GM12864 (cell line): ENCODE measurements at places on chromosomes 3 and 15.

- no peak for DNase-seq
These were observed 12.4 kb downstream of the LAMP3 start for GRCh38 chr3:183149915-183150750.

- no peak for DNase-seq
These were observed 85.2 kb downstream of the GAP43 start for GRCh38 chr3:115708540-115708939.

DNA sequence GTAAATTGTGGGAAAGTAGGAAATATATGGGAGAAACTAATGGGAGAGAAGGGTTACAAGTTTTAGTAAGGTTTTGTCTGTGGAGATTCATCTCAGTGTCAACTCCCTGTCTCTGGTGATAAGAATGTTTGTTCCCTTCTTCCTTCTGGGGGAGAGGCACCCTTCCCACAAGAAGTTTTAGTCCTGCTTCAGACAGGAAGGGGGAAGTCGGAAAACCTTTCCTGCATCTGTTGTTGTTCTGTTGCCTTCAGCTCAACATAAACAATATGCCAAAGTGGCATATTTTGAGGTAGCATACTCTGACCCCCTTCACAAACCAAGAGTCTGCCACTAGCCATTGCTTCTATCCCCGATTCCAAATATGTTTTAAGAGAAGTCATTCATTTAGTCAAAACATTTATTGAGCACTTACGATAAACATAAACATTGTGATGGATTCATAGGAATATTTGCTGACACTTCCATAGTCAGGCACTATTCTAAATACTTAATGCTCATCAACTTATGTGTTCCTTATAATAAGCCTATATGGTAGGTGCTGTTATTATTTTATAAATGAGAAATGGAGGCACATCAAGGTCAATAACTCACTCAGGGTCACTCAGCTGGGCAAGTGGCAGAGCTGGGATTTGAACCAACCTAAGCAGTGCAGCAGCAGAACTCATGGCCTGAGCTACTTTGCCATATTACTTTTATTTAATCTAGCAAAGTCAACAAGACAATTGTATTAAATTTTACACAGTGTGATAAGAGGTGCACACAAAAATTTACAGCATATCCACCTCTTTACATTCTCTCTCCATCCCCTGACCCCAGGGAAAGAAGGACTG lies 34.2 kb upstream of the TIMP4 start:
- no peak for DNase-seq

DNA sequence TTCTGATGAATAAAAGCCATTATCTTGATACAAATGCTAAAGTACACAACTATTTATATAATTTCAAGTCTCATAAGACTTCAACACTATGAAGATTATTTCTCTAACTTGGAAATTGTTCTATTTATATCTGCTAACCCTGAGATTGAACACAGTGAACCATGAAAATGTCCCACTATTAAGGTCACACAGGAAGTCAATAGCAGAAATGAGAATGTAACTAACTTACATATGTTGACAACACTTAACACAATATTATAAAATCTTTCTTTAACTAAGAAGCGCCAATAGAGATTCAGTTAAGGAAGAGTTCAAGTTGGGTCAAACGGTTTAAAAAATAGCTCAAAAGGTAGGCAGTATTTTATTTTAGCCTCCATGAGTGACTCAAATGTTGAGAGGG lies 551.8 kb upstream of the CBLB start:
- DNase-seq: no peak

DNA sequence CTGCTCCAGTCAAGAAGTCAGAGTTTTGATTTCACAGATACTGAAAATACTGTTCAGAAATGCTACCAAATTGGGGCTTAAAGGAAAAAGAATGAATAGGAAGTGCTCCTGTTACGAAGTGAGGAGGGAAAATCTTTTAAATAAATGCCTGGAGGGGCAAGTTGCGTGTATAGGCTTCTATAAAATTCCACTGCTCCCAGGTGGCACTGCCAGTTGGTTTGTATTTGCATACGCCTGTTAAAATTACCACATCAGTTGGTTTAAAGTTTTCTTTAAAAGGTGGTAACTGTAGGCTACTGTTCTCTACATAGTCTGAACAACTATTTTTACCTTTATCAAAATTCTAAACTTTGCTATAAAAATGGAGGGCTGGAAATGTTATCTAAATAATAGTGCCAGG lies 123.5 kb downstream of the DLG1 start:
- no peak for DNase-seq

GRCh38 chr3:122260206-122260605 lies 64.8 kb upstream of the CSTA start:
- DNase-seq: no peak

- DNase-seq: no peak
These were observed 7.1 kb upstream of the TTC14 start for GRCh38 chr3:180594631-180595558.

GRCh38 chr15:71712182-71712581 lies 98.2 kb upstream of the NR2E3 start:
- DNase-seq: no peak
